ENCODE measurements at places on chromosomes 16 and 17.

DNA sequence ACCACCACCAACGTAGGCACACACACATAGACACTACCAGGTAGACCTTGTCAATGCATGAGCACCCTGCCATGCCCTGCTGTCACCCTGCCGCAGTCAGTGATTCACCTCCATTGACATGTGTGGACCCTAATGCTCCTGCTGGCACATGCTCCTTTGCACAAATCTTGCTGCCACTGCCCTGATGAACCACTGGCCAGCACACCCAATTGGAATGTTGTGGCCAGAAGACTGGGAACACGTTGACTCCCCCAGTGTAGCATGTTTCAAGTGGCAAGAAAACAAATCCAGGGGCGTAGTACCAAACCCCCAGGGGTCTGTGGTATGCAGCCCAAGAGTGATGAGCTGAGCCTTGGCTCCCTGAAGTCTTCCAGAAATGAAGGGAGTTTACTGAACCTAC is 486.4 kb upstream of the KIF2B start:
- DNase-seq: no peak

DNA sequence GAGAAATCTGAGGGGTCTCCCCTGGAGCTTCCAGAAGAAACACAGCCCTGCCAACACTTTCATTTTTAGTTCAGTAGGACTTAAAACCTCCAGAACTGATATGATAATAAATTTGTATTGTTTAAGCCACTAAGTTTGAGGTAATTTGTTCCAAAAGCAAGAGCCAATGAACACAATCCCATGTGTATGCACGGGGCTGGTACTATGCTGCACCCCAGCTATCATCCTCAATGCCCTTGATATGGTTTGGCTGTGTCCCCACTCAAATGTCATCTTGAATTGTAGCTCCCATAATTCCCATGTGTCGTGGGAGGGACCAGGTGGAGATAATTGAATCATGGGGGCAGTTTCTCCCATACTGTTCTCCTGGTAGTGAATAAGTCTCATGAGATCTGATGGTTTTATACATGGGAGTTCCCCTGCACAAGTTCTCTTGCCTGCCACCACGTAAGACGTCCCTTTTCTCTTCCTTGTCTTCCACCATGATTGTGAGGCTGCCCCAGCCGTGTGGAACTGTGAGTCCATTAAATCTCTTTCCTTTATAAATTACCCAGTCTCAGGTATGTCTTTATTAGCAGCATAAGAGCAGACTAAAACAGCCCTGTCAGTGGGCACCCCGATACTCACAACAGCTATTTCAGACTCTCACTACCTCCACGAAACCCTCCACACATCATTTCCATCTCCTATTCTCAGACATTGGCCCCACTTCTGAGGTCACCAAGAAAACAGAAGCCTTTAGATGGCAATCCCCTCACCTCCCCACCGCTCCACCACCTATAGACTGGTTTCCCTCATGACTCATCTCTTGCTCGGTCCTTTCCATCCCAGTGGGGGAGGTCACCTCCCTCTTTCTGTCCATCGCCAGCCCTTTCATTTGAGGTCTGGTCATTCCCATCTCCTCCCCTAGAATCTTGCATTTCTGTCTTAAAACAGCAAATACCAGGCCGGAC is 8.9 kb upstream of the CACNG1 start:
- no peak for DNase-seq

DNA sequence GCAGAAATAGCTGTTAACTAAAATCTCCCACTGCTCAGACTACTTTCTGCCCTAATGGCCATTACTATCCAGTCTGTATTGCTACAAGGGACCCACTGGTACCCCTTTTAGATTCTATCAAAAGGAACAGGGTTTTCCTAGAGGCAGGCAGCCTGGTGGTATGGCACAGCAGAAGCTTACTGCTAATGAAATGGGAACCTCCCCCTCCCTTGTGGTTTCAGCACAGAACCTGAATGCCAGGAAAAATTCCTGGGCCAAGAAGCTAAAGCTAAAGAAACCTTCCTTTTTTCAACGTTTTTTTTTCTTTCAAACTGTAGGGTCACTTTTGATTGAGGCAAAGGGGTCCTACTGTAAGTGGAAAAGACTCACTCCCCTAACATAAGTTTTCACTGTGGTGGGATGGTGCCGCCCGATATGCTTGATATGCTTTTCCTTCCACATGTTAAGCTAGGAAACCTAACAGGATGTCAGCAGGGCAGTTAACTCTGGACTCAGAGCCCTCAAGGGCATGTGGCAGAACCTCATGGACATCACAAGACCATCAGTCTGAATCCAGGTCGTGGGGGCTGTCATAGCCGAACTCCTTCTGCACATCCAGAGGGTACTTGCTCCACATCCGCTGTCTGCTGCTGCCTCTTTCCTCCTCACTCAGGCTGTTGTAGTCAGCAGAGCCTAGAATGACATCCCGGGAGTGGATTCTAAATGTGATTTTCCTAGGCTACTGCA is 9.8 kb downstream of the SLC7A6OS start:
- no peak for DNase-seq

DNA sequence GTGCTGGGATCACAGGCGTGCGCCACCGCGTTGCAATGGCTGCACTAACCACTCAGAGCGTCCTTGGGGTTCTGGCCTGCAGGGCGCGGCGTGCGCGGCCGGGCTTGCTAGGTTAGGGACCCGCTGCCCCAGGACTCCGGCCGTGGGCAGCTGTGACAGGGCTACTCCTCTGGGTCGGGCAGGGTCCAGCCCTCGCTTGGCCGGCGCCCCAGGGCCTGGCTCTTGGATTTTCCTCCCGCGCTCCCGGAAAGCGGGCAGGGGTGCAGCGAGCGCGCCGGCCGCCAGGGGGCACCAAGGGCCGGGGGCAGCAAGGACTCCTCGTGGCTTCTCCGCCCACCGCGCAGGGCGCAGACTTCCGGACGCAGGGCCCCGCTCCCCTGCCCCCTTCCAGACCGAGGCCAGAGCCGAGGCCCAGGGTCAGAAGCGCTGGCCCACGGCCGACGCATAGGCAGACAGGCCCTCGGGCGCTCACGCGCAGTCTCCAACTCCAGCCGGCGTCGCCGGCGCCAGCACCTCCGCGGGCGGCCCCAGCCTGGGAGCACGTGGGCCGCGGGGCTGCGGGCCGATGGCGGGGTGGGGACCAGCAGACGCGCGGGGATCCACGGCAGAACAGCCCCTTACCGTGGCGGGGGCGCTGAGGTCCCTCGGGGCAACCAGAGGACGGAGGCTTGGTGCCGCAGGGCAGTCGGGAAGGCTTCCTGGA is 355 bp downstream of the TLE7 start:
- no peak for DNase-seq

- DNase-seq: no peak
Observed at GRCh38 chr16:58832386-58832895, 98.3 kb upstream of the GOT2 start.

GRCh38 chr16:23807028-23807427 is 28.8 kb upstream of the PRKCB start:
- DNase-seq: no peak

DNA sequence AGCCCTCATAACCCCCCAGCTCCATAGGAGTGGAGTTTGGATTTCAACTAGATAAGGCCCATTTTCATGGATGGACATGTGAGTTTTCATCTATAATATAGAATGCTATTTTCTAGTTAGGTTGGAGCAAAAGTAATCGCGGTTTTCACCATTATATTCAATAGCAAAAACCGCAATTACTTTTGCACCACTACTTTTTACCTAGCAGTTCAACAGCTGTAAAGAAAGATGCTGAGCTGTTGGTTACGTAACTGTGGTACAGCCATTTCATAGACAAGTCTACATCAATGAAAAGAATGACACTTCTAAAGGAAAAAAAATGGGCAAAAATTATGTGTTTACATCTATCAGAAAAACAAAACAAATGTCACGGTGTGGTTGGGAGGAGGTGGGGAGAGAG is 507.7 kb downstream of the MAF start:
- no peak for DNase-seq

- DNase-seq: peak; percentile 72
Observed at GRCh38 chr16:4288148-4288921, 15.5 kb upstream of the TFAP4 start.
